ENCODE measurements at places on chromosomes 6 and 20.

GRCh38 chr6:16352258-16352635 lies 113.9 kb downstream of the GMPR start:
- no peak for DNase-seq

GRCh38 chr6:151228788-151229400 lies 10.9 kb upstream of the AKAP12 start:
- DNase-seq, result no peak

- no peak for DNase-seq
These were observed 294.1 kb downstream of the TFAP2B start for GRCh38 chr6:51112731-51113130.

DNA sequence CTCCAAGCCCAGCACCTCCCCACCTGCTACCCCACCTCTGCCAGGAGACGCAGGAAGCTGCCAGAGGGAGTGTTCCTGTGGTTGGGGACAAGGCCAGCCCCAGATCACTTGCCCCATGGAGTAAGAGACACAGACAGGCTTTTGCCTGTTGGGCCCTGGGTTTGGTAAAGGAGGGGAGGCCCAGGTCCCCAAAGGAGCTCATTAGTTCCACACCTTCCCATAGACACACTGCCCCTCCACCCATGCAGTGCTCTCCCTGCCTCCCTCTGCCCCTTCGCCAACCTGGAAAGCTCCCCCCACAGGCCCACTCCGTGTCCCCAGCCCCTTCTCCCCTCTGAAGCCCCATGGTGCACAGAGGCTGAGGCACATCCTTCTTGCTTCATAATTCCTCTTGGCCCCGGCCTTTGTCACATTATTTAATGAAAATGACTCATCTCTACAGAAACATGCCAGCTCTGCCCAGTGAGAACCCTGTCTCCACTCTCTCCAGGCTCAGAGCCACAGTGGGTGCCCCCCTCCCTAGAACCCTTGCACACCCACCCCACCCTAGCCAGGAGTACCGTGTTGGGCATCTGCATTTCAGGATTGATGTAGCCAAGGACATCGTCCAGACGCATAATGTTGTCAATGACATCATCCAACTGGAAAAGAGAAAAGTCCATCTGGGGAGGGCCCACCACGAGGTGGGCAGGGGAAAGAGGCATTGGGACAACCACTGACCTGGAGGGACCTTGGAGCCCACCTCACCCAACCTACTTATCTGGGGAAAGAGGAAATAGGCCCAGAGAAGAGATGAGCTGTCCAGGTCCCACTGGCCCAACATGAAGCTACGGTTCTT lies 46.0 kb downstream of the TFEB start:
- no peak for DNase-seq

DNA sequence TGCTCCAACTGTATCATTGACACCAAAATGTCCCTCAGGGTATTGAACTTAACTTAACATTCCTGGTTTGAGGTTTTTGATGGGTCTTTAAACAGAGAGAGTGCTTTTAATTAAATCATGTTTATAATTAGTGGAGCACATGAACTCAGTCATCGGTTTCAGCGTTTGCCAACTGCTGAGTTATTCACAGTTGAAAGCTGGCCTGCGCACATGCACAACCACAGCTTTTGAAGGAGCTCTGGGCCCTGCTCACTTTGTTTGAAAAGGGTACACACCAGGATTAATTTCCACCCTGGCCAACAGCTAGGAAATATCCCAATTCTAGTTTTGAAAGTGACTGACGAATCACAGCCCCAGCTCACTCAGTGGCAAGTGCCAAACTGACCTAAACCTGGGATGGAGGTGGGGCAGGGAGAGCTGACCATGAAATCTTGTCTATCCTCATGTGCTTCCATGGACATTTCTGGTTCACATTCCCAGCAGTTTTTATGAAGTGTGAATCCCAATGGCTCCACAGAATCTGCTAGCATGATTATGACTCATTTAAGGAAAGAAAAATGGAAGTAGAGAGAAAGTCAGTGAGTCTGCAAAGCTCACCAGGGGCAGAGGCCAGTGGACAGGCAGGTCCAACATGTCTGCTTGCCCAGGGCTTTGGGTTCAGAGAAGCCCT lies 247.8 kb downstream of the FNDC1 start:
- DNase-seq, result no peak

GRCh38 chr6:5334341-5334740 lies 73.0 kb downstream of the FARS2 start:
- DNase-seq, result no peak

DNA sequence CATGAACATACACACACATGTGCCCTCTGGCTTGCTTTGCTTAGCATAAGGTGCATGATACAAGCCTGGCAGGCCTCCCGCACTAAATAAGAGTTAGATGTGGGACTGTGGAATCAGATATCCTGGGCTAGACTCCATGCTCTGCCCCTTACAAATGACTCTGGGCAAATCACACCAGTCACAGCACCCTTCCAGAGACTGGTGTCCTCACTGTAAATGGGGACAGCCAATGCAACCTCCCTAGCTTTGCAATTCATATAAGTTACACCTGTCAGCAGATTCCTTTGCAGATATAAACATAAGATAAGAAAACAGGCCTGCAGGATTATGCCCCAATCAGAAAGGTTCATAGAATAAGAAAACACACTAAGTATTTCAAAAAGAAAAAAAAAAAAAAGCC lies 174.1 kb downstream of the PTPRT start:
- no peak for DNase-seq

- no peak for DNase-seq
These were observed 1.5 kb downstream of the SLC29A1 start for GRCh38 chr6:44224965-44225305.

Data from keratinocyte (primary cell).